ENCODE measurements at places on chromosomes 2 and 18. TPM values are rescaled to one million over a fixed set of nuclear protein-coding genes. Genes with fewer than 3 reads are reported as not detected.

The IL1RN gene
- total RNA-seq: not detected

The UPP2 gene
- total RNA-seq: not detected

The POMC gene
- 0.59 TPM for total RNA-seq

The ABCG5 gene
- total RNA-seq: not detected

The GAREM1 gene
- 2.7 TPM for total RNA-seq

The C2orf80 gene
- not detected for total RNA-seq

The PLCD4 gene
- 4.0 TPM for total RNA-seq

The AP1S3 gene
- total RNA-seq: 9.6 TPM

The TEX44 gene
- not detected for total RNA-seq

The KIF3C gene
- total RNA-seq: 9.6 TPM

The AFF3 gene
- 0.08 TPM for total RNA-seq

The ASB18 gene
- not detected for total RNA-seq

The CDH20 gene
- not detected for total RNA-seq

The NDUFS1 gene
- total RNA-seq: 125 TPM

The GCKR gene
- 3.5 TPM for total RNA-seq
